ENCODE measurements at places on chromosomes 13 and 19.
A peak's percentile ranks its signal among the peaks of the same experiment; 100 is the strongest.

DNA sequence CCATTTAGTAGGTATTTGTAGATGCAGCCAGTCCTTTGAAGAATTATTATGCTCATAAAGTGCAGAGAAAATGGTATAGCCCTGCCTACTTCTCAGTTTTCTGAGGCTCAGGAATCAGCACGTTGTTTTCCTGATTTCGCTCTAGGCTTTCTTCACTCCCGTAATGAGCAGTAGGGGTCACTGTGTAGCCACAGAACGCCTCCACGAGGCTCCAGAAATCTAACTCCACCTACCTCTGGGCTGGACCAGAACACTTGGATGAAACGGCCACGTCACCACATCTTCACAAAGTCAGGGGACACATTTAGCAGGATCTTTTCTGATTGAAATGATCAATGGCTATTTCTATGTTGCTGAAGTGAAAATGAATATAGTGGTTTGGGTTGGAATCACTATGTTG lies 49.8 kb upstream of the GTF3A start:
- DNase-seq: peak; percentile 87

DNA sequence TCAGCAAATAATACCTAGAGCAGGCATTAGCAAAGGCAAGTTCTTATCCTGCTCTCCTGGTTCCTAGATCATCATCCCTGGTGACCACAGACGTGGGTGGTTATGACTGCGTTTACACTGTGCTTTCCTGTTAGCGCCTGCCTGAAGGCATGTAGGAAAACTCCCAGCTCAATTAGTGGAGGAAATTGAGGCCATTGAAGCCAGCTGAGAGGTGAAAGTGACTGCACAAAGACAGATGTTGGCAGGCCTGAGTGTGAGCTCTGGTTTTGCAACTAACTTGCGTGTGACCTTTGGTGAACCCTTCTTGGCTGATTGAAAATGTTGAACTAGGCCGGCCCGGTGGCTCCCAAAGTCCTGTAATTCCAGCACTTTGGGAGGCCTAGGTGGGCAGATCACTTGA lies 17.5 kb upstream of the NWD1 start:
- peak; percentile 32 for DNase-seq

GRCh38 chr19:42601811-42602443 lies 7.2 kb upstream of the CEACAM8 start:
- peak; percentile 59 for DNase-seq

GRCh38 chr13:105336706-105337576 lies 1198.5 kb downstream of the EFNB2 start:
- DNase-seq: peak; percentile 12

- DNase-seq: no peak
Observed at GRCh38 chr13:101945435-101945834, 456.4 kb downstream of the FGF14 start.

GRCh38 chr19:44278181-44278690 lies 18.6 kb downstream of the ZNF233 start:
- DNase-seq: no peak

DNA sequence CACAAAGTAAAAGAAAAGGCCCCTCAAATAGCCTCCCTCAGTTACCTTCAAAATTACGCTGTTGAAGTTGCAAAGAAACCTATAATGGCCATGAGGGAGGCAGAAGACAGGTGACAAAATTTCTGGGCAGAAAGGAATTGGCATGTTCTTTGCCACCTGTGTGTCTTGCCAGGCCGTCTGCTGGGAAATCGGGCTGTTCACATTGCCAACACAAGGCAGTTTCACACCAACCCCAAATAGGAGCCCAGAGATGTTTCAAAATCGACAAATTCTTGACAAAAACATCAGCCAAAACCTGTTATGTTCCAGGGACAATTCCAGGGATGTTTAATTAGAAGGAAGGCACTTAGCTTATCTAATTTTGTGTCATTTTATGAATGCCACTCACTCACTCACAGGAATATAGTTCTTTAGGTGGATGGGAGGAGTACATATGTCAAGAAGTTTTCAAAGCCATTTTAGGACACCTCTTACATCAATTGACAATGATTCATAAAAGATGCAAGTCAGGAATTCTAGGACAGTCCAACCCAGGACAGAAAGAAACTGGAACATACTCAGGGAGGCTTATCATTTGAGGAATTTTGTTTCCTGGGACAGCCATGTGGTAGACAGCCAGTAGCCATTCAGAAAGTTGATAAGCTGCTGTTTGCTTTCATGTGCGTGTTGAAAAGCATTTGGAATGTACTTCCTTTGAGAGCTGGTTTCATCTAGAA lies 164.5 kb downstream of the RGCC start:
- DNase-seq: no peak

GRCh38 chr19:50349277-50350057 lies 16.0 kb downstream of the NAPSA start:
- DNase-seq: no peak

GRCh38 chr19:7415163-7415856 lies 66.6 kb downstream of the ARHGEF18 start:
- peak; percentile 71 for DNase-seq

DNA sequence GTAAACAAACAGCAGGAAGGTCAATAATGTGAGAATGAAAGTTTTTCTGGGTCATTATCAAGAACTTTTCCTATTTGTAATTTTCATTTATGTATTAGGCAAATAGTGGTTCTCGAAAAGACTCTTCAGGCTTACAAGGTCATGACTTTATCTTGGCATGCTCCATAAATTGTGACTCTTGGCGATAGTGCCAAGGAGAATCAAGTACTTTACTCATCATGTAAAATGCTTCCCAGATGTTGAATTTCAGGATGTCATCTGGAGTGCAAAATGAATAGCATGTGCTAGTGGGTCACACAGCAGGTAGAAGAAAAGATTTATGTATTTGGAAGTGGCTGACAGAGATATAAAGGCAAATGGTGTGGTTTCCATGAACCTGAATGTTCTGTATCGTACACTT lies 1492.7 kb upstream of the PCDH20 start:
- DNase-seq: no peak

GRCh38 chr13:113489549-113490495 lies 689 bp downstream of the DCUN1D2 start:
- DNase-seq: peak; percentile 77

DNA sequence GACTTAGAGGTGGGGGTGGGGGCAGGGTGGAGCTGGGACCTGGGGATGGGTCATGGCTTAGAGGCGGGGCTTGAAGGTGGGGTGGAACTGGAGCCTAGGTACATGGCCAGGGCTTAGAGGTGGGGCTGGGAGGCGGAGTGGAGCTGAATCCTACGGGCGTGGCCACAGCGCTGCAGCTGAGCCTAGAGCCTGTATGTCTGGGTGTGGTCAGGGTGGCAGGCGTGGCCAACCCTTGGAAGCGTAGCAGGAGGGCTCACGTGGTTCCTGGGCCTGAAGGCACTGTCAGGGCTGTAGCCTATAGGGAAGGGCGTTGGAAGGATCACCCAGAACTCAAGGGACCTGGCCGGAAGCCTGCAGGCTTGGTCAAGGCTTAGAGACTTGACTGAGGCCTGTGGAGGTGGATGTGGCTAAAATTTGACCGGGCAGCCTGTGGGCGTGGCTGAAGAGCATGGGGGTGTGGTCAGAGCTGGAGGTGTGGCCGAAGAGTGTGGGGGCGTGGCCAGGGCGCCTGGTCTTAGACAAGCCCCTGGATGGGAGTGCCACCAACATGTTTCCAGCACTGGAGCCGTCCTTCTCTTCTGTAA lies 24.3 kb downstream of the COLGALT1 start:
- DNase-seq: peak; percentile 84

DNA sequence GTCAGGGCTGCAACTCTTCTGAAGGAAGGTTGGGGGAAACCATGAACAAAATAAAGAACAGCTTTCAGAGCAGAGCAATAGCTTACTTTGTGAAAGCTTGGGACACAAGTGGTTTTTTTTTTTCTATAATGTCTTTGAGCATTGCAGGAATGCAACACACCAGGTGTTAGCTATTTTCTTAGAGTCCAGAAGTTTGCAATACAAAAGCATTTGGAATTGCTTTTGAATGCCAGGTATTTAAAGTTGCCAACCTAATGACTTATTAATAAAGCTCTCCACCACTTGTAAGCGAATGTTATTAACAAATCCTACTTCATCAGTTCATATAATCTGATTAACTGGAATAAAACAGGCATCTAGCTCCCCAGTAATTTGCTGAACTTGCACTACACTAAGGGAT lies 172.6 kb downstream of the NUFIP1 start:
- no peak for DNase-seq

- peak; percentile 79 for DNase-seq
Observed at GRCh38 chr19:19554074-19555023, 16.3 kb downstream of the CILP2 start.

GRCh38 chr13:20428666-20429644 lies 96.7 kb downstream of the CRYL1 start:
- DNase-seq: no peak

DNA sequence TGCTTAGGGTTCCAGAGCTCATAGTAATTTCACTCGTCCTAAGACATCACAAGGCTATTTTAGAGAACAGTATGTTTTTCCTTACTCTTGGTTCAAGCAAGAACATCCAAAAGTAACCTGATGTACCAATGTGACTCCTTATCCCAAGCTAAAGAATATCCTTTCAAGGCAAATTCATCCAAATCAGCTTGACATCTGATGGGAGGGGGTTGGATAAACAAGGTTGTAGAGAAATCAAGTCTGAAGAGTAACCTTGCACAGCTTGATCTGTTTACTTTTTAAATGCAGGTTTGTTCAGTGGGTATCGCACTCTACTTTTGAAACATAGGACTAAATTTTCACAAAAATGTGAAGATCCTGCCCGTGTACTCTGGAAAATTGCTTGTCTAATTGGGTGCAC lies 201.2 kb downstream of the GGACT start:
- DNase-seq: no peak
